ENCODE measurements at places on chromosomes 16 and 17. TPM values are rescaled to one million over a fixed set of nuclear protein-coding genes. Genes with fewer than 3 reads are reported as not detected.

- no peak for DNase-seq
Measured at GRCh38 chr17:11278186-11278991, 37.4 kb downstream of the SHISA6 start.

The ATP2C2 gene
- total RNA-seq, result 67.9 TPM

- DNase-seq, result no peak
Measured at GRCh38 chr17:70292366-70292765, 123.0 kb downstream of the KCNJ2 start.

The PDPR gene
- 13.7 TPM for total RNA-seq
